ENCODE measurements at places on chromosomes 1 and 21.

DNA sequence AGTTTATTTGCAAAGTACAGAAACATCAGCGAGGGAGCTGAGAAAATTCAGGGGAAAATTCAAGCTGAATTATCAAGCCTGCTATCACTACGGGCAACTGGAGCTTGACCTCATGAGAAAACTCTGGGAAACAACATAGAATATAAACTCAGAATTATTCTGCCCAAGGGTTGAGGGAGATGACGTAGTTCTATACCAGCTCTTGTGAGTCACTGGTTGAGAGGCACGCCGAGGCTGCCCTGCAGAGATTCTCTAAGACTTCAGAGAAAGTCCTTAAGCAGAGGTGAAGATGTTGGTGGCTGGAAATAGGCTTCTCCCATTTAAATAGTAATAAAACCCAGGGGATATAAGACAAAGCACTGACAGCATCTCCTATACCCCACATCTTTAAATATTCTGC, 12.3 kb downstream of the SYDE2 start:
- DNase-seq, result no peak

DNA sequence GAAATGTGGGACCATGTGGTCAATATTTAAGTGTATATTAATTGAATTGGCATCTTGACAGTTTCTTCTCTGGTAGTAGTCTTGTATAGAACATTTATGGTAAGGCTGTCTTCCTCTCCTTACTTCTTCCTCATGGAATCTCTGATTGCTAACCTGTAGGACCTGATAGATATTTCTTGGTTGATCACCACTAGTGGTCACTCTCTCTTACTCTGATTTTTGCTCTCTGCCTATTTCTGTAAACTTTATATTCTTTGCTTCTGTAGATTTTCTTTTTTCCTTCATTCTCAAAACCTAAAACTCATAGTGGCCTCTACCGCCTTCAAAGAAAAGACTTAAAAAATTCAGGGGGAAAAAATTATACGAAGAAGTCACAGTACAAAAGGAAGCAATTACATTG, 21.2 kb downstream of the MAST2 start:
- no peak for DNase-seq

DNA sequence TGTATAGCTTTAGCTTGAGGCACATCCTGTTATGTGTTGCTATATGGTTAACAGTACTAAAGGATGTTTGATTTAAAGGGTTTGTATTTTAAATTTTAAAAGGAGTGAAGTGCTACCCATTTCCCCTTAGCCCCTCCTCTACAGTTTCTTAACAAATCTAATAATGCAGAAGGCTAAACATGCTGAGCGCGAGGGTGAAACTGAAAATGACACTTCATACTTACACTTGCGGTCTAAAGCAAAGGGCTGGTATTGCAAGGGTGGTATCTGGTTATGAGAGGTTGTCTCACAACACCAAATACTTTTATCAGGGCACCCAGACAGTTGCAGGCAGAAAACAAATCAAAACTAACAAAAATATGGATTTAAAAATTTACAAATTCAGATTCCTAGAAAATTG, 172.3 kb downstream of the SIPA1L2 start:
- DNase-seq, result no peak

DNA sequence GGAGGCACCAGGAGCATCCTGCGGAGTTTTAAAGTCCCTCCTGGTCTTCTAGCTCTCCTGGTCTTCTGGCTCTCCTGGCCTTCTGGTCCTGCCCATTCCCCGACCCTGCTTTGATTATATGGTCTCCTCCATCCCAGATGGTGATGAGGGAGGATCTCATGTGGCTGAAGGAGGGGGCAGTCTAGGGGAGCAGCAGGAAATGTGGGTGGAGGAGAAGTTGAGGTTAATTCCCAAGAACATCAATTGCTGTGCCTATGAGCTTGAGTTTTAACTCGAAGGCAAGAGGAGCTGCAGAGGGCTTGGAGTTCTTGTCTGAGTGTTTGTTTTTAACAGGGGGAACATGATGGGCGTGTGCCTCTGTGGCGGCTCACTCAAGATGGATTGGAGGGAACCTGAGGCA, 408.8 kb downstream of the MATN1 start:
- DNase-seq, result no peak

DNA sequence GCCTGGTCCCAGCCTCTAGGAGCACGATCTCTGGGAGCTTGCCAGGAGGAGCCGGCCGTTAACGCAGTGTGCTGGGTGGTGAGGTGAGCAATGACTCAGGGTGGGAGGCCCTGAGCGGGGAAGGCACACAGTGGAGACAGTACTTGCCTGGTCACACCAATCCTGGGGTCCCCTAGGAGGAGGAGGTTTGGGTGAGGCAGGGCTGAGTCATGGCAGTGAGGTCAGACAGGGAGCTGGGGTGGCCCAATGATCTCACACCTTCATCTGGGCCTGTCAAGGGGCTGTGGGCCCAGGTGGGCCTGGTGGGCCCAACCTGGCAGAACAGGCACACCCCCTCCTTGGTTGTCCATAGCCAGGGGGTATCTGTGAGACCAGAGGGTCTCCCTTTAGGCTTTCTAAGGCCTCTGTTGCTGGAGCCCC, 8.6 kb upstream of the EDN2 start:
- no peak for DNase-seq
